Skeletal muscle cell (primary cell): ENCODE measurements at places on chromosomes 13 and 19.
A peak's percentile ranks its signal among the peaks of the same experiment; 100 is the strongest.

- no peak for DNase-seq
Measured at GRCh38 chr13:53001444-53002225, 27.0 kb upstream of the OLFM4 start.

DNA sequence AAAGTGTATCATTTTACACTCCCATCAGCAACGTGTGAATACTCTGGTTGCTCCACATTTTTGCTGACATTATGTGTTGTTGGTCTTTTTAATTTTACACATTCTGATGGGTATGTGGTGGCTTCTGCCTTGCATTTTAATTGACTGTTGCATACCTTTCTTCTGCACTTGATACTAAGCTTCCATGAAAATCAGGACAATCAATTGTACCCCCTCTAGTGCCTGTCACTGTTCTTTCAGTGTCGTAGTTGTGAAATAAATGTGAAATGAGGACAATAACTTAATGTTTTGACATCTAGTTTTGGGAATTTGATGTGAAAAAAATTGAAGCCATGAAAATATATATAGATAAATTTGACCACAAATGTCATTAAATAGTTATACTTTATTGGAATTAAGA, 6.7 kb downstream of the IFT88 start:
- DNase-seq = no peak

GRCh38 chr13:99313501-99313900, 6.3 kb upstream of the GPR183 start:
- DNase-seq = no peak

DNA sequence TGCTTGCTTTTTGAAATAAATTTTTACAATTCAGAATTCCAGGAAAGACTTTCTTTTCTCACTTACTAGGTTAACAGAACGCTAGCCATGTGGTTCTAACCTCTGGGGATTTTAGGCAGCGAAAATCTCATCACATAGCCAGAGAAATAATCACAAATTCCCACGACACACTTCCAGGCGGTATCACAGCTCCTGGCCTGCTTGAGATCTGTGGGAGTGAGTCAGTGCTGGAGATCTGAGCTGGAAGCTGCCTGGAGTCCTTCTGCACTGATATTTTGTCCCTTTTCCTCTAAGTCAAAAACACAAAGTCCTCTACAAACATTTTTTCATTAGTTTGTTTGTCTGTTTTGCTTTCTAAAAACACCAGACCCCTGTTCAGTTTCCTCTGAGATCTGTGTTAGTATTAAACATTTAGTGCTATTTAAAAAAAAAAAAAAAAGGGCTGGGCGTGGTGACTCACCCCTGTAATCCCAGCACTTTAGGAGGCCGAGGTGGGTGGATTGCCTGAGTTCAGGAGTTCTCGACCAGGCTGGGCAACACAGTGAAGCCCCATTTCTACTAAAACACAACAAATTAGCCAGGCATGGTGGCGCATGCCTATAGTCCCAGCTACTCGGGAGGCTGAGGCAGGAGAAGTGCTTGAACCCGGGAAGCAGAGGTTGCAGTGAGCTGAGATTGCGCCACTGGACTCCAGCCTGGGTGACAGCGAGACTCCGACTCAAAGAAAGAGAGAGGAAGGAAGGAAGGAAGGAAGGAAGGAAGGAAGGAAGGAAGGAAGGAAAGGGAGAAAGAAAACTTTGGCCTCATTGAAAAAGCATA, 12.2 kb upstream of the UBE2L5 start:
- peak; percentile 84 for DNase-seq

GRCh38 chr19:28656644-28657043, 556.3 kb downstream of the UQCRFS1 start:
- no peak for DNase-seq

GRCh38 chr13:67630640-67631039, 400.5 kb upstream of the PCDH9 start:
- DNase-seq = no peak

DNA sequence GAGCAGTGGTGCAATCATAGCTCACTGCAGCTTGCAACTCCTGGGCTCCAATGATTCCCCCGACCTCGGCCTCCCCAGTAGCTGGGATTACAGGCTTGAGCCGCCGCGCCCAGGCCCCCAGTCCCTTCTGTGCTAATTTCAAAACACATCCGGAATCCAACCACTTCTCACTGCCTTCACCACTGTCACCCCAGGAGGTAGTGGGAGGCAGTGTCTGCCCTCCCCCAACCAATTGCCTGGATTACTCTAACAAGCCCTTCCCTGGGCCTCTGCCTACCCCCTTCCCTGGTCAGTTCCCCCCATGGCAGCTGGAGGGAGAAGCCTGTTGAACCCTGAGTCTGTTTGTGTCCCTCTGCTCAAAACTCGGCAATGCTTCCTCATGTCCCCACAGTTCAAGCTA, 2.3 kb downstream of the PRAM1 start:
- DNase-seq = no peak

DNA sequence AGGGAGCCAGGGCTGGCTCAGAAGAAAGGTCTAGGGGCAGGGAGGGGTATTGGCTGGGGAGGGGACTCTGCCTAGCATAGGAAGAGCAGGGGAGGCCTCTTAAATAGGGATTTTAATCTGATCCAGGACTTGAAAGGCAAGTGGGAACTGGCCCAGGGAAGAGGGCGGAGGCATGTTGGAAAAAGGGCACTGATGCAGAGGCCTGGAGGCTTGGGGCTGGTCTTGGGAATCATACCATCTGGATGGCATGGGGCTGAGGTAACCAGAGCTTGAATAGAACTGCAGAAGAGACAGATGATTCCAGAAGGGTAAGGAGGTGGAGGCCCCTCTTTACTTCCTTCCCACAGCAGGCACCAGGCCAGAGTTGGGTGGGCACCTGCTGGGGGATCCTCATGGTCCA, 29.1 kb downstream of the CERS4 start:
- no peak for DNase-seq

GRCh38 chr13:58085819-58086218, 454.3 kb downstream of the PCDH17 start:
- no peak for DNase-seq

DNA sequence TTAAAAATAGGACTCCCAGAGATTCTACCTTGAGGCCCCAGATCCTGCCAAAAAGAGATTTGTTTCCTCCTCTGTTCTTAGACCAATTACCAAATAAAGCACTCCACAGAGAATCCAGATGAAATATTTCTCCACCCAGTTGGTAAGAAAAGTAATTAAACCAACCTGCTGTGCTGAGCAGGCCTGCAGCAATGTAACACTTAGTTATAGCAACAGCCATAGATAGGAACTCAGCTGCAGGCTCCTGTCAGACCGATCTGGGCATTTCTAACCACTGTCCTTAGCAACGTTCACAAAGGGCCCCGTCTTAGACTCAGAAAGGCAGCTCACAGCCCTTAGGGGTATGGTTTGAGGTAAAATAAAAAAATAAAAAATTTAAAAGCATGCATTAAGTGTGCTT, 271.1 kb downstream of the KCNRG start:
- no peak for DNase-seq

- no peak for DNase-seq
Measured at GRCh38 chr13:47213047-47213446, 316.2 kb upstream of the HTR2A start.

DNA sequence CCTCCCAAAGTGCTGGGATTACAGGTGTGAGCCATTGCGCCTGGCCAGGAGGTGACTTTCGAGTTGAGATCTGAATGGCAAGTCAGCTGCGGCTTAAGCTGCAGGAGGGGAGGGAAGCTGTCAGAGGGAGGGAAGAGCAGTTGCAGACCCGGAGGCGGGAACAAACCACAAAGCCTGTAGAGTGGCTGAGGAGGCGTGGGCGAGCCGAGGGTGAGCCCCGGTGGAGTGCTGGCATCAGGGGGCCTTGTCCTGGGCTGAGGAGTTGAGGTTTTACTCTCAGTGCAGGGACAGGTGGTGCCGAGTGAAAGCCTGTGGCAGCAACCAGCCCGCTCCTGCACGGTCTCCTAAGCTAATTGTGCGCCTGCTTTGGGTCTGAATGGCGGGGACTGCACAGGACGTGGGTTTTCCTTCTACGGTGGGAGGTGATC, 24.2 kb downstream of the PPP1R37 start:
- no peak for DNase-seq

- DNase-seq = peak; percentile 55
Measured at GRCh38 chr13:98761126-98761985, 8.9 kb upstream of the SLC15A1 start.

DNA sequence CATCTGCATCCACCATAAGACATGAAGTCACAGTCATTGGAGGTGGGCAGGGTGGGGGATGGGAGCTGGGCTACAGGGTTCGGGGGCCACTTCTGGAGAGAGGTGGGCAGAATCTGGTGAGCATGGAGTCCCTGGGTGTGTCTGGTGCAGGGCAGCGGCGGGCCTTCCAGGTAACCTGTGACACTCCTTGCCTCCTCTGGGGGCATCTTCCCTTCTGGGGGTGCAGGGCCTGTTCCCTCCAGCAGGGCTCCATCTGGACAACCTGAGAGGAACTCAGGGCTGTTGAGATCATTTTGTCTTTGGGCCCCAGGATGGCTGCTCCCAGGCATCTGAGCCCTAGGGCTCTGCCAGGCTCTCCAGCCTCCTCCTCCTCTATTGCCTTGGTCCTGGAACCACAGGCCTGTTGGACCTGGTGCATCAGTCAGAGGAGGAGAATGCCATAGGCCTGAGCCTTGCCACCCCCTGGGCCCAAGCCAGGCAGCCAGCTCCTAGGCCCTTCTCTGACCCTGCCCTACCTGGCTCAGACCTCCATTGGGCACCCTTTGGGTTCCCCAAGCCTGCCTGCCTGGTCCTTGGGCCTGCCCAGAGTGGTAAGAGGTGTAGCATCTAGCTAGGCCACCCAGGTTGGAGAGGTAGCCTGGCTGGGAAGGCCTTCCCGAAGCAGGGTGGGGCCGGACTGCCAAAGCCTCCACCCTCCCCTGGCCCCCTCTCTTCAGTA, 13.4 kb downstream of the LYL1 start:
- DNase-seq = no peak

- no peak for DNase-seq
Measured at GRCh38 chr19:51138549-51138979, 3.5 kb upstream of the SIGLEC7 start.

DNA sequence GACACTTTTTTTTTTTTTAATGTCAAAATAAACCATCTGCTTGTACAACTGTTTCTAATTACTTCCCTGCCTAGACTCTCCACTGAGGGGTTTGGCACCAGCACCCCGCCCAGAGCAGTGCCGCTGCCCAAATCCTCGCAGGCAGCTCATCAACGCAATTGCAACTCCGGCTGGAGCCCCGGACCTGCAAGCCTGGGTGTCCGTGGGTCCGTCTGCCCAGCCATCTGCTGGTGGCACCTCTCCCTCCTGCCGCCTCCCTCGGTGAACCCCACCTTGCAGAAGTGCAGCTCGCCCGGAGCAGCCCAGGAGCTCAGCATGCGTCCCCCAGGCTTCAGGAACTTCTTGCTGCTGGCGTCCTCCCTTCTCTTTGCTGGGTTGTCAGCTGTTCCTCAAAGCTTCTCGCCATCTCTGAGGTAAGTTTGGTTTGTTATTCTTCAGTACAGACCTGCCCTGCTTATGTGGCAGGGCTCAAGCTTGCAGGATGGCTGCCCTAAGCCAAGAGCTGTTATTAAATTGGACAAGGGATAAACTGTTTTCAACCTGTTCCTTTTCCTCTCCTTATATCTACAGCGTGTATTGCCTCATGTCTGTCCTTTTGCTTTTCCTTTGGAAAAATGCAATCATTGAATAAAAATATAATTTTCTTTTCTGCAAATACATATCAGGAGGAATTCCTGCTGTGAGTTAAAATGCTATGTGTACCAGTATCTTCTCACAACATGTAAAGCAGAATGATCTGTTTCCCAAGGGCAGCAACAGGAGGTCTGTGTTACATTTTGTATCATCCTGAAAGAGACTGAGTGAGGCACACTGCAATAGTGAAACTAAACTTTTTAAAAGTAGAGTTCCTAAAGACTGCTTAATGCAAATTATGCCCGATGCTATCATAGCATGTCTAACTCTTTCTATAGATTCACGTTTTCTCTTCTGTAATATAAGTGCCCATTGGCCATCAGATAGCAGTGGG, at the start of gene ITGBL1:
Gene ITGBL1, plus strand, starts transcription at position 157 of the 967 bp plus-strand sequence. Its CDS starts 159 bp downstream, at position 316.
- DNase-seq = no peak

- no peak for DNase-seq
Measured at GRCh38 chr13:38264363-38265131, 85.1 kb upstream of the UFM1 start.
